NCI-H82 (cell line): ENCODE measurements at places on chromosomes 2 and 18.

DNA sequence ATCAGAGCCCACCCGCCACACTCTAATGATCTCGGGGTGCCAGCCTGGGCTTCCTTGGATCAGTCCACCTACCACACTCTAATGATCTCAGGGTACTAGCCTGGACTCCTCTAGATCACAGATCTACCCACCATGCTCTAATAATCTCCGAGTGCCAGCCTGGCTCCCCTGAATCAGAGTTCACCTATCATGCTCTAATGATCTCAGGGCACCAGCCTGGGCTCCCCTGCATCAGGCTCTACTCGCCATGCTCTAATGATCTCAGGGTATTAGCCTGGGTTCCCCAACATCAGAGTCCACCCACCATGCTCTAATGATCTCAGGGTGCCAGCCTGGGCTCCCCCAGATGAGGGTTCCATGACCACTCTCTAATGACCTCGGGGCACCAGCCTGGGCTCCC, 48.1 kb downstream of the EIPR1 start:
- DNase-seq: no peak

GRCh38 chr2:212770240-212770639, 231.6 kb upstream of the ERBB4 start:
- DNase-seq: no peak

DNA sequence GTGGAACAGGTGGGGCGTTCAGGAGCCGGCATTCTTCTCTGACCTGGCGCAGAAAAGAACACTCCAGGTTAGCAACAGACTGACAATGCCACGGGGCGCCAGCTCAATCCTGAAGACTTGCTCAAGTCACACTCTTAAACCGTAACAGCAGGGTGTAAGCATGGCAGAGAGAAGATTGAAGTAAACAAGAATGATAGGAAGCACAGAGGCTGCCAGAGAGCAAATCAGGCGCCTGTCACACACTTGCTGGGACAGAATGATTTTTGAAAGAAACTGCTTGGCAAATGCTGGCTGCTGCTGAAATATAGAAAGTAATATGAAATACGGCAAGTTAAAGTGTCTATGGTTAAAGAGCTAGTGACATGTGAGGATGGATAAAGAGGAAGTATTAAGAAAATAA, 80.5 kb downstream of the MEP1B start:
- DNase-seq: no peak

GRCh38 chr2:169803480-169803879, 4.8 kb downstream of the SSB start:
- no peak for DNase-seq

- DNase-seq: no peak
Observed at GRCh38 chr2:134555411-134555810, 163.4 kb downstream of the TMEM163 start.

DNA sequence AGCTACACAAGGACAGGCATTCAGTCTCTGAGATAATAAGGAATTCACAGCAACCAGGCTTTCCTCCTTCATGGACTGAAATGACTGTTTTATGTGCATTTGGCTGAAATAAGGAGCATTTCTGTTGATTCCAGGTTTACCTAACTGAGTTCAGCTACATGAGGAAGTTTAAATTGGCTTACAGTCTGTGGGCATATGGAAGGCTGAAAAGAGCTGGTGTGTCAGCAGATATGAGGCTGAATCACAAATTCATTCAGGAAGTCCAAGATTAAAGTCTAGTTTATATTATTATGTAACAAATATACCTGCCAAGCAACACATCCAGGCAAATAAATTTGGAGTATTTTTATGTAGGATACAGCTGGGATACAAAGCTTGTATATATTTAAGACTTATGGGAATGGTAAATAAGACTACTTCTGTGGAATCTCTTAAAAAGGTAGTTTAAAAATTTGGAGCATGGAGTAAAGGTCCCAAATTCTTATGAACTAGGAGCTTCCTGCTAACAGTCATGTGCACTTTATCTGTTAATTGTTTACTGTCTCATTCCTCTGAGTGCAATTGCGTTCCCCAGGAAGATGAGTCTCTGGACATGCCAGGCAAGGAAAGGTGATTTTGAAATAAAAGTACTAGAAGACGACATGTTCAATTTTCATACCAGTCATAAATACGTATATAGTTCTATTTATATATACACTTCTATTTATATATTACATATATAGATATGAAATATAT, 53.0 kb downstream of the ZC3H8 start:
- no peak for DNase-seq

DNA sequence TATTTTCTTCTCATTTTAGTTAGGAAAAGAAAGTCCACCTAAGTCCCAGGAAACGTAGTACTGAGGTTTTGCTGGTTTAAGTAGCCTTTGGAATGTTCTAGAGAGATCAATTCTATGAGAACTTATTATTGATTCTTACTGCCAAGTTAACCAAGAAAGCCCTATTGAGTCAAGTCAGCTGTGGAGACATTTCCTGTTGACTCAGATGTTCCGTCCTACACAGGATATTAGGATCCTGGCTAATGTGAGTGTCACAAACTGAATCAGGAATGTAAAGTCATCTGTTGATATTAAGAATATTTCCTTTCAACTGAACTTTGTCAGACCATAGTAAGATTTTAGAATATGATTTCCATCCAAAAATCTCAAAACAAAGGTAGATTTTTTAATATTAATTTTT, 654.3 kb downstream of the LRRTM4 start:
- DNase-seq: no peak

DNA sequence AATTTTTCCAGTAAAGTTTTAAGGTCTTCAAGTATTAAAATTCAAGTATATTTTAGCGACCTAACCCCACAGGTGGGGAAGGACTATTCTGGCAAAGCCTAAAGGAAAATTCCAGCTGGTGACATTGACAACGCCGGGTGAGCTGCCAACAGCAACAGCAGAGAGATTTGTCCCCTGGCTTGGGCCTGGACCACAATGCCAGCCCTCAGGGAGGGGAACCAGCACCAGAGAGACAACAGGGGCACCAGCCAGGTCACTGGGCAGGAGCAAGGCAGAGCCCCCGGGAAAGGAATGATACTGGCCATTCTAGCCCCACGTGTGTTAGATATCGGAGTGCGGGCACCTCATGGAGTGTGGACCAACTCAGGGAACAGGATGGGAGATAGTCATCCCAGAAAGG, 95.7 kb downstream of the ARMC9 start:
- DNase-seq: no peak

- DNase-seq: no peak
Observed at GRCh38 chr2:195514365-195514764, 142.7 kb upstream of the SLC39A10 start.

- DNase-seq: peak; percentile 55
Observed at GRCh38 chr2:96148410-96149217, 3.4 kb upstream of the DUSP2 start.

DNA sequence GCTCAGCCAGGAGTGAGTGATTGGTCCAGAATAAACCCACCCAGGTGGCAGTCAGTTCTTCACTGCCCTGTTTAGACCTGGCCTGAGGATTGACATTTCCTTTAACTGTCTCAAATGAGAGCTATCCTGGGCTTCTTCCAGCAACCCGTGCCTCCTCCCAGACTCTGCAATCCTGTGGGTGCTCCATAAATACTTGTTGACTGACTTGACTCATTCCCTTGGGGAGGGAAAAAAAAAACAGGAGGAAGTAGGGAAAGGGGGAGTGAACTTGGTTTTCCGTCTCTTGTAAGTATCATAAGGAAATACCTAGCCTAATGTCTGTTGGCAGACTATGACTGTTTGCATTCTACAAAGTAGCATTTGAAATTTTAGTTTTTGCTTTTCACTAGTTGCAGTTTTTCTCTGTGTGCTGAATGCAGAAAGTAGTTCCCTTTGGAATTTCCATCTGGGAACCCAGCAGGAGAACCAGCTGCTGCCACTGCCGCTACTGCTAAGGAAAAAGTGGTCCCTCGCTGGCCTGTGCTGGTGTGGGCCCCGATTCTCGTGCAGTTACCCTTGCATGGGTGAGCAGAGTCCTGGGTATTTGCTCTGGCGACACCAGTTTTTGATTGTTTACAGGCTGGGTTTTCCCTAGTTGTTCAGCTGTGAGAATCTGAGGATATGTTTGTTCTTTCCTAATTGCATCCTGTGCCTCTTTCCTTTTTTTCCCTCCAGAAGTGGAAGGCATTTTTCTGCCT, 78.8 kb downstream of the TGOLN2 start:
- DNase-seq: no peak

DNA sequence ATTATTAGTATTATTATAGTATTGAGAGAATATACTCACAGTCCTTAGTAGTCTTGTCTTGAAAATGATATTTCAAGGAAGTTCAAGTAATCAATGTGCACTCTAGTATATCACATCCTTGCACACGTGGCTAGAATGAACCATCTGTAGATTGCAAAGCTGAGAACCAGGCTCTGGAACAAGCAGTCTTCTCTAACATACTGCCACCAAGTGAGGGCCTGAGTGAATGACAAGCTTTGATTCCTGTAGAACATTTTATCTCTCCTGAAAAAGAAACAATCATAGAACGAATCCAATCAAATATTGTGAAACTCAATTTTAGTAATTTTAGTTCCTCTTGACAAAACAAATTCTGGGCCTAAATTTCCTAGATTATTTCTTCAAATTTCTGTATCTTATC, 55.3 kb upstream of the SULT1C3 start:
- DNase-seq: peak; percentile 69

DNA sequence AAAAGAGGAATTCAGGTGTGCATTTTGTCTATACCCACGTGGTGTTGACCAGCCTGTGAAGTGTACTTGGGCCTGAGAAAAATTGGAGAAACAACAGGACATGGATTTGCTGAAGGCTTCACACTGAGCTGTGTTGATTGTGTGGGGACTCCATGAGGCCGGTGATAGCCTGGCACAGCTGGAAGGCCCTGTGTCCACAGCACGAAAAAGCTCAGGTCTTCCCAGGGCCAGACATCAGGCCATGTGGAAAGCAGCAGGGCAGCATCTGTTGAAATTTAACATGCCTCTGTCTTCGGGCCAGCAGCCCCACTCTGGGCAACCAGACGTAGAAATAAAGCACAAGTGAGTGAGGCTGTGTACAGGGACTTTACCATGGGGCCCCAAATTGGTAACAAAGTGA, 84.1 kb downstream of the HS6ST1 start:
- no peak for DNase-seq

DNA sequence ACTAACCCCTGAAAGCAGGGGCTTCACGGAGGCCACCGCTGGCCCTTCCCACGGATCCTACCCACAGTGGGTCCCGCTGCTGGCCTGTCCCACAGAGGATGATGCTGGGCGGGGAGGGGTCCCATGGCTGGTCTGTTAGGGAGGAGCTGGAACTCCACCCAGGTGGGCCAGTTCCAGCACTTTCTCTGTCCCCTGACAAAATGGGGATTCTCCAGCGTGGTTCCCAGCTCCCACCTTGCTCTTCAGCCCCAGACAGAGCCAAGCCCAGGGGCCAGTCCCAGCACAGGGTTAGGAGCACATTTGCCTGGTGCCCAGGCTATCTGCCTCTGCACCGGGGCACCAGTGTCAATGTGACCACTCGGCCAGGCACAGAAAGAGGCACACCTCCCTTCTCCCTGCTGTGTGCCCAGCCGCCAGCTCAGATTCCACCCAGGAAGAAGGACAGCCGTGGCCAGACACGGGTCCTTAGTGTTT, 50.0 kb downstream of the ANKMY1 start:
- DNase-seq: no peak

GRCh38 chr2:215874418-215874817, 138.9 kb downstream of the MREG start:
- no peak for DNase-seq

GRCh38 chr2:44367591-44367990, 5.8 kb downstream of the CAMKMT start:
- DNase-seq: no peak

DNA sequence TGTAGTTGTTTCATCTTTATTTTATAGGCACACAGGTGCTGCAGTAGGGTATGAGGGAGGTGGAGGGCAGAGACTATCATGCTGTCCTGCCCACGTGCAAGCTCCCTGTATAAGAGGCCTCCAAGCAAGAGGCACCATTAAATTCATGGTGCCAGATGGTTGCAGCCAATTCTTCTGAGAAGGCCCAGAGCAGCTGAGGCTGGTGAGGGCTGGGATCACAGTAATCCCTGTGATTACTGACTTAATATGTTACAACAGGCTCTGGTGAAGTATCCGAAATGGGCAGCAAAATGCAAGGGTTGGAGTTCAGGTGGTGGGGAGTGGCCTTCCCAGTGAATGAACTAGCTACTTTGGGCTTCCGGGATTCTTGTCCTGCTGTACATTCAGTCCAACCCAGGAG, 191.9 kb upstream of the SMAD2 start:
- DNase-seq: peak; percentile 97

DNA sequence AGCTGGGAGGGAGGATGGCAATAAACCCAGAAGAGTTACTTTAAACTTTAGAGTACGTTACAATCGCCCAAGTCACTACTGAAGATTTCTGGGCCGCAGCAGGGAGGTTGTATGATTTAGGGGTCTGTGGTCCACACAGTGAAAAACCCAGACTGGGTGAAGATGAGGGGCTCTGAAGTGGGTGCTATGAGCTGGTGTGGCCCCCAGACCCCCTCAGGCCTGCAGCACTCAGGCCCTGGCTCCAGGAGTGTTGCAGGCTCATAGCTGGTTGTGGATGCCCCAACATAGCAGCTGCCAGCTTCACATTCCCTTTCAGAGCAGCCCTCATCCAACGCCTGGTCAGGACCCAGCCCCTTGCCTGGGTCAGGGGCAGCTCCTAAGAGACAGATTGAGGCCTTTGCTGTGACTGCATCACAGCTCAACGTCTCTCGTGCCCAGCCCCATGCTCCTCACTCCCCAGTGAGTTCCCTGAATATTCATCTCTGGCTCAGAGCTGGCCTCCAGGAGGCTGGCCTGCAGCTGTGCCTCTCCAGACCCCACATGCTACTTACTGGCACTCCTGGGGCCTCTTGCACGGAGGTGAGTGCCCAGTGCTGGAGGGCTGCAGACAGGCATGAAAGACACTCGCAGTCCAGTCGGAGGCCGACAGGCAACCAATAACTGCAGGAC, 94.5 kb upstream of the MYCN start:
- no peak for DNase-seq

GRCh38 chr2:227824711-227825110, 11.1 kb downstream of the CCL20 start:
- no peak for DNase-seq

DNA sequence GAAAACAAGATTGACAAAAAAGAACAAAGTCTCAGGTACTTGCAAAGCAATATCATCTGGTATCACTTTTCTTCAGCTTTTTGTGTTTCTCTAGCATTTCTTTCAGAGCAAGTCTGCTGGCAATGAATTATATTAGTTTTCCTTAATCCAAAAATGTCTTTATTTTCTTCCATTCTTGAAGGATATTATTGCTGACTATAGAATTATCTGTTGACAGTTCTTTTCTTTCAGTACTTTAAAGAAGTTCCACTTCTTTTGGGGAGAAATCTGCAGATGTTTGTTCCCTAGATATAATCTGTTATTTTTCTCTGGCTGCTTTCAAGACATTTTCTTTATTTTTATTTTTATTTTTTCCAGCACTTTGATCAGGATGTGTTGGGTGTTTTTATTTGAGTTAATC, 161.8 kb upstream of the SPRED2 start:
- no peak for DNase-seq

DNA sequence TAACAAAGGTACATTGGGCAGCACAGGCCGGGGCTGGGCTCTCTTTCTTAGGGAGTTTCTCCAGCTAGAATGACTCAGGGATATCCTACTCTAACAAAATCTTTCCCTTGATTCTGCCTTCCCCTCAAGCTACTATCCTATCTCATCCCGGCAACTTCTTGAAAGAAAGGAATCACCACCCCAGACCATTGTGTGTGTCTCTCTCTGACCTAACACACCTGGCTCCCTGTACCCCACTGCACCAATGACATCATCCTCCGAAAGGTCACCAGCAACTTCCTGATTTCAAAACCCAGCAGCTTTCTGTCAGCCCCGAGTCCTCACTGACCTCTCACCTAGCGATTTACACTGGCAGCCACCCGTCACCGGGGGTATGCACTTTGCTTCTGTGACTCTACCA, 72.1 kb upstream of the MAP4K4 start:
- no peak for DNase-seq
